GOT3 (cell line): ENCODE measurements at places on chromosomes 16 and 17.

DNA sequence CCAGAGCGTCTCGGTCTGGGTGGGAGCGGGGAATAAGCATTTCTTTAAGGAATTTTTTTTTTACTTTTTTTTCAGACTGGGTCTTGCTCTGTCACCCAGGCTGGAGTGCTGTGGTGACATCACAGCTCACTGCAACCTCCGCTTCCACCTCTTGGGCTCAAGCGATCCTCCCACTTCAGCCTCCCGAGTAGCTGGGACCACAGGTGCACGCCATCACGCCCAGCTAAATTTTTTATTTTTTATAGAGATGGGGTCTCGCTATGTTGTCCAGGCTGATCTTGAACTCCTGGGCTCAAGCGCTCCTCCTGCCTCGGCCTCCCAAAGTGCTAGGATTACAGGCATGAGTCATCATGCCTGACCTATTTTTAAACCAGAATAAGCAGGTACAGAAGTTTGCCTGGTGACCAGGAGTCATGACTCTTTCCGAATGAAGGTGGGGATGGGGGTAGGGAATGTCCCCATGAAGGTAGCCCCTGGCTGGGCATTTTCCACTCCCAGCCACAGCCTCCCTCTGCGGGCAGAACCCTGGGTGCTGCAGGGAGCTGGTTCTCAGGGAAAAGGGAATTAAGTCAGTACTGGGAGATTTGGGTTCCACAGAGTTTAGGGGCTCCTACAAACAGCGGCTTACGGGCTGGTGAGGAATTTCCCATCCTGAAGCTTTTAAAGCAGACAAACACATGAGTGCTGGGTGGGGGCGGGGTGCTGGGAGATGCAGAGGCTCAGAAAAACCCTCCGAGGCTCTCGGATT lies 48.3 kb downstream of the TBC1D16 start:
- no peak for DNase-seq

DNA sequence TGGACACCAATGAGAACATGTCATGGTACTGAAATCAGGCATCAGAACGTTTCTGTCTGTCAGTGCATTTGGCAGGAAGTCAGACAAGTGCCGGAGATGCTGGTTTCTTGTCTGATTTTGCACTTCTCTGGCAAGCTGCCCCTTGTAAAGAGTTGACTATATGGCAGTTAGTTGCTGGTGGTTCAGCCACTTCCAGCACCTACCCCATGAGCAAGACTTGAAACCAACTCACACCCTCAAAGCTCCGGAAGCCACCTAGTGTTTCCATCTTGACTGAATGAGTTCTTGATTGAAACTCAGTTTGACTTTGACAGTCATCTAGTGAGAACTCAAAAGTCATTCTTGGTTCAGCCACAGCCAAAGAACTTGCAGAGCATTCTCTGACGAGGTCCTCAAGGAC lies 225.1 kb downstream of the SPECC1 start:
- no peak for DNase-seq

DNA sequence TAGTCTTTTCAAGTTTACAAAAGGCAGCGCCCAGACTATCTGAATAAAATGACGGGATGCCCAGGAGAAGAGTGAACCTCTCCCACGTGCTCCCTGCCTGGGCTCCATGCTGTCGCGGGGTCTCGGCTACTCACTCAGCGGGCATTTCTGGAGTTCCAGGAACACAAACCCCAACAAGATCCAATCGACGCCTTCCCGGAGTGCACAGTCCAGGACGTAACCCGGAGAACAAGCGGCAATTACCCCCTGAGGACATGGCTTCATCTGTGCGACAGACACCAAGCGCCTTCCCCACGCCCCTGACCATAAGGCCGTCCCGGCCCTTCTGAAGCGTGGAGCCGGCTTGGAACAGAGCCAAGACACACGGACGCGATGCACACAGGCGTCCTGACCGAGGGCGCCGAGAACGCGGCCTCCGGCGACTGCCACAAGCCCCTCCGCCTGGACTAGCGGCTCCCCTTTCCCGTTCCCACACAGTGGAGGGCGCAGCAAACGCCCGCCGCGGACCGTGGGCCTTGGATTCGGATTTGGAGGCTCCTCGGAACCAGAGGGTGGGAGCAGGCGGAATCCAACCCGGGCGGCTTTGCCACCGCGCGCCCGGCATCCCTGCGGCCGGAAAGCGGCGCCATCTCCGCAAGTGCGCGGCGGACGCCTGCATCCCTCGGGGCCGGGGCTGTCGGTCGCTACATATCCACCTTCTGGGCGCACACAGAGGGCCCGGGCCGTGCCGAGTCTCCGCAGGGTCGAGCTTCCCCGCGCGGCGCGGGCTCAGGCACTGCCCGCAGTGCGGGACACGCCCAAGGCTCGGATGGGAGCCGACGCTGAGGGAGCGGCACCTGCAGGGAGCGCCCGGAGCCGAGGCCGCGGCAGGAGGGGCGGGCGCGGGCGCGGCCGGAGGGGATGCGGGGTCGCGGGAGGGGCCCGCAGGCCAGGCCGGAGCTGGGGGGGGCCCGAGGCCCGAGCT lies 725 bp downstream of the ABCA3 start:
- no peak for DNase-seq

DNA sequence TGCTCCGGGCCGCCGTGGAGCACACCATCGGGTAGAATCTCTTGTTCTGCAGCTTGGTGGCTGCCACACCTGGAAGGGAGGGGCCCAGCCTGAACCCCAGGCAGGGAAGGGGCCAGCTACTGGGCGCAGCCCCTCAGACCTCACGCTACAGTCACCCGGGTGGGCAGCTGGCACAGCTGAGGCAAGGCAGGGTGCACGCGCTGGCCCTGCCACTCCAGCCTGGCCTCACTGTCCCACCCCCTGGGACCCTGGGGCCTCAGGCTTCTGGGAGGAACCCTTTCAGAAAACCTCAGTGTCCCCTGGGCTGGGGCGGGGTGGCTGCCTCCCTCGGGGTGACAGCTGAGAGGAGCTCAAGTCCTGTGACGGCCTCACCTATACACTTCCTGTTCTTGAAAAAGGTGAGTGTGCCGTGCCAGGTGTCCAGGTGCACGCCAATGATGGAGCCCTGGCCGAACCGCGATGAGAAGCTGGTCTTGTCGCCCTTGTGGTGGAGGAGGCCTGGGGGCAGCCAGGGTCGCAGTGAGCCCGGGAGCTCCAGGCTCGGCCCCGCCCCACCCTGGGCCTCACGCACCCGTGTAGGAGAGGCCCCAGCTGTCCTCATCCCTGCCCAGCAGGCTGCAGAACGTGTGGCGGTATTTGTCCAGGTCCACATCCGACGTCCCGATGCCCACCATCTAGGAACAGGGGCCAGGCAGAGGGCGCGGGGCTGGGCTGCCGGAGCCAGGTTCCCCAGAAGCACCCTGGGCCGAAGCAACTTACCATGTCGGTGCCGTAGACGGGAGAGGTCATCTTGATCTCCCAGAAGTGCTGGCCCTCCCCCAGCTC lies 4.7 kb upstream of the MRPS34 start:
- DNase-seq = no peak

- DNase-seq = no peak
Measured at GRCh38 chr16:69110406-69110805, 5.0 kb downstream of the HAS3 start.

DNA sequence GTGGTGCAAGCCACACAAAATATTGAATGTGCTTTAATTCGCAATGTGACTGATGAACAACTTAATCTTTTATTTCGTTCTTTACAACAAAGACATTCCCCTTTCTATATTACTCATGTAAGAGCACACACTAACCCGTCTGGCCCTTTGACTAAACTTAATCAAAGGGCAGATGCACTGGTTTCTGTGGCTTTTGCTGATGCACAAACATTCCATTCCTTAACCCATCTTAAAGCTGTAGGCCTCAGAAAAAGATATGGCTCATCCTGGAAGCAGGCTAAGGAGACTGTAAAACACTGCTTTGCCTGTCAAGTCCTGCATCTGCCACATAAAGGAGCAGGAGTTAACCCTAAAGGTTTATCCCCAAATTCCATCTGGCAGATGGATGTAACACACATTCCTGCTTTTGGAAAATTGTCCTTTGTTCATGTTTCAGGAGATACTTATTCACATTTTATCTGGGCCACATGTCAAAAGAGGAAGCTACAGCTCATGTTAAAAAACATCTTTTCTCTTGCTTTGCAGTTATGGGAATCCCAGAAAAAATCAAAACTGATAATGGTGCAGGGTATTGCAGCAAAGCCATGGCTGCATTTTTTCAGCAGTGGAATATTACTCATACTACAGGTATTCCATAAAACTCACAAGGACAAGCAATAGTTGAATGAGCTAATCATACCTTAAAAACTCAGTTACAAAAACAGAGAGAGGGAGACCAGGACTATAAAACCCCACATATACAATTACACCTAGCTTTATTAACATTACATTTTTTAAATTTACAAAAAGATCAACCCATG lies 137.2 kb downstream of the AHSP start:
- DNase-seq = no peak

GRCh38 chr17:7186241-7186640 lies 7.1 kb upstream of the ASGR1 start:
- DNase-seq = no peak
